ENCODE measurements at places on chromosomes 1 and 21.

DNA sequence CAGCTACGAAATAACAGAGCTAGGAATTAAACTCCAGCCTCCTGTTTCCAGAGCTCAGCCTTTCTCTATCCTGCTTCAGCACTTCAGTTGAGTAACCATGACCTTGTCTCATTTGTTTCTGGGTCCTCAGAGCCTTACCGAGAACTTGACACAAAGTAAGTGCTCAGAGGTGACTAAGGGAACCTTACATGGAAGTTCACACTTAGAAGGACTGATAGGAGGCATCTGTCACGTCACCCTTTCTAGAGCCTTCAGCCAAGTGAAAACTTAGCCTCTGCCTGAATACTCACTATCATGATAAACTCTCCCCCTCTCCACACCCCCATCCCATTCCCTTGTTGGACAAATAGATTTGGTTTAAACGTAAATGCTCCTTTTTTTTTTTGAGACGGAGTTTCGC, 9.8 kb upstream of the LUZP1 start:
- no peak for DNase-seq

DNA sequence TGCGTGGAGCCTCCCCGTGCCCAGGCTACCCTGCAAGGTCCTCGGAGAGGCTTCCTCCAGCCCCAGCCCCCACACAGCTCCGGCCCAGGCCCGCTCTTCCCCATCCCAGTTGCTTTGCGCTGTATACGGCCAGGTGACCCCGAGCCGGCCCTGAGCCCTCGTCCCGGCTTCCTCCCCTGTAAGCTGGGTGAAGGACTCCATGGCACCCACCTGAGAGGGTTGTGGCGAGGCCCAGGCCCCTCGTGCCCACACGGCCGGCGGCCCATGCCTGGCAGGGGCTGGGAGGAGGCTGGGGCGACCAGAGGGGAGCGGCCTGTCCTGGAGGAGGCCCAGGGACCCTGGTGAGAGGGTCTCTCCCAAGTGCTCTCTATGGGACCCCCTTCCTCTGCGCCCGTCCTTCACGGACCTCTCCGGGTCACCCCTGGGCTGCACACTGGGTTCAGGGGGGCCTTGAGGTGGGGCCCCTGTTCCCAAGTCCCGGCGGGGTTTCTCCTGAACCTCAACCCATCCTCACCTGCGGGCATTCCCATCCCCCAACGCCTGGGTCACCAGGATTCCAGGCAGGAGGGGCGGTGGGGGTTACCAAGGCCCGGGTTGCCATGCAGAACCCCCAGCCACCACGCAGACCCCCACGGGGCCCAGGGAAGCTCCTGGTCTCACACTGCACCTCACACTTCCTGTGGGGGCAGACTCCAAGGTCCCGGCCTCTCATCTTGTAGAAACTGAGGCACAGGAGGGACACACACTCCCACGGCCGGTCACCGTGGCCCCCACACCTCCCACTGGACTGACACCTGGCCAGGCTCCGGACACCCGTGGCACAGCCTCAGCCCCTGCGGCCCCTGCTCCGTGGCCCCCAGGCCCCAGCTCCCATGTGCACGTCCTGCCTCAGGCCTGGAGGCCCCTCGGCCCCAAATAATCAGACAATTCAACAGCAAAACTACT, 25.2 kb downstream of the COL6A1 start:
- no peak for DNase-seq

DNA sequence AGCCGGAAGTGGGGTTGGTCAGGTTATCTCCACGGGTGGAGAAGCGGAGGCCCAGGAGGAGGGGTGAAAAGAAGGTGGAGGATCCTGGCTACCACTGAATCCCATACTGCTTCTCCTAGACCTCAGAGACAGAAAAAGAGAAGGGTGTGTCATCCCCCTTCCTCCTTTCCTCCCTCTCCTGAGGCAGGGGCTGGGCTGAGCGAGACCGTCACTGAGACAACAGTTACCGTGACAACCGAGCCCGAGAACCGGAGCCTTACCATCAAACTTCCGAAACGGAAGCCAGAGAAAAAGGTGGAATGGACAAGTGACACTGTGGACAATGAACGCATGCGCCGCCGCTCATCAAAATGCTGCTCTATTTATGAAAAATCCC, 42.1 kb upstream of the NBPF3 start:
- DNase-seq, result no peak

DNA sequence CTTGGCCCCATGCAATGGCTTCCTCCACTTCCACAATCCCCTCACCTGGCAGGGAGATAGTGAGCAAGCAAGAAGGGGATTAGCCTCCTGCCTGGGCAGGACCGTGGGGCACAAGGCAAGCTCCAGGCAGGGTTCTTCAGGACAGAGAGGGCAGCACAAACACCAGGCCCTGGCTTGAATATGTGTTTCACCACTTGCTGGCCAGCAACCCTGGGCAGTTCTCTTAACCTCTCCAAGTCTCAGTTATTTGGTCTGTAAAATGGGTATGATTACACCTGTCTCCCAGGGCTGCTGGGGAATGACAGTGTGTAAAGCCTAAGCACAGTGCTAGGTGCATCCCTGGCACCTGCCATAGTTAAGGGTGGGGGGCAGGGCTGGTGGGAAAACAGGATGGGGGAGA, 31.9 kb downstream of the H3-3A start:
- no peak for DNase-seq

- no peak for DNase-seq
Observed at GRCh38 chr1:230648114-230648513, 5.8 kb downstream of the COG2 start.

DNA sequence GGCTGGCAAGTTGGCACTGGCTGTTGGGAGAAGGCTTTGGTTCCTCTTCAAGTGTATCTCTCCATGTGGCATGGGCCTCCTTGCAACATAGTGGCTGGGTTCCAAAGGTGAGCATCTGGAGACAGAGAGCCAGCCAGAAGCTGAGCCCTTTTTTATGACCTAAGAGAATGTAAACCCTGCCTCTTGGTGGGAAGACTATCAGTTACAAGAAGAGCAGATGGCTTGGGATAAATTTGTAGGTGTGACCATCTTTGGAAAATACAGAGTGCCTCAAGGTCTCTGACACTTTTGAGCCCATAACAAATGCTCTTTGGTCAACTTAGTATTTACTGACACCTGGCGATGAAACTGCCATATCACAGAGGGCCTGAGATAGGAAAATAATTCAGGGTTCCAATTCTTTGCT, 31.4 kb upstream of the PRELP start:
- DNase-seq, result no peak

All from DMS79 treated with DMSO at 0.1 percent for 48 hours (cell line).